ENCODE measurements at places on chromosomes 5 and 9.
A peak's percentile ranks its signal among the peaks of the same experiment; 100 is the strongest.

- no peak for DNase-seq
Observed at GRCh38 chr5:99605904-99606303, 677.1 kb upstream of the CHD1 start.

- no peak for DNase-seq
Observed at GRCh38 chr5:5436203-5436760, 13.8 kb downstream of the ICE1 start.

GRCh38 chr5:172606156-172606785, 34.8 kb upstream of the NEURL1B start:
- DNase-seq, result no peak

GRCh38 chr9:121259935-121260334, 8.0 kb upstream of the GSN start:
- DNase-seq, result no peak

DNA sequence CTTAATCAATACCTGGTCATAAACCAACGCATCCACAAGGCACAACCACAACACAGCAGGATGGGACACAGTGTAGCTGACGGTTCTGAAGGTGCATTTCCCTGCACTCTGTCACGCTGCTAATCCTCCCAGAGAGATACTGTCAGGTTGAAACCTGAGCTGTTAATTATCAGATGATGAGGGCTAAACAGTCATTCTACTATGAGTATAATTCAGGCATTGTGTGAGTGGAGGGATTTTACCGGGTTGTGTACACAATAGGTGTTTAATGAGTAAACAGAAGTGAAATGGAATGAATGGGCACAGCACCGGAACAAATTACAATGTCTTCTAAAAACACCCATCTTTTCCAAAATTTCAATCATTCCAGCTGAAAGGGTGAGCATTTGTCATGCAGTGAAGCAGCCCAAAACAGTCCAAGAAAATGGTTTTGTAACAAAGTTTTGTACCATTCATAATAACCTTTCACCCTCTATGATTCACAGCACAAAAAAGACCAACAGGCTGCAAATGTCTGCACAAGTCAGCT, 71.5 kb downstream of the ABCA1 start:
- no peak for DNase-seq

- peak; percentile 24 for DNase-seq
Observed at GRCh38 chr5:58860680-58861079, 277.8 kb downstream of the RAB3C start.

DNA sequence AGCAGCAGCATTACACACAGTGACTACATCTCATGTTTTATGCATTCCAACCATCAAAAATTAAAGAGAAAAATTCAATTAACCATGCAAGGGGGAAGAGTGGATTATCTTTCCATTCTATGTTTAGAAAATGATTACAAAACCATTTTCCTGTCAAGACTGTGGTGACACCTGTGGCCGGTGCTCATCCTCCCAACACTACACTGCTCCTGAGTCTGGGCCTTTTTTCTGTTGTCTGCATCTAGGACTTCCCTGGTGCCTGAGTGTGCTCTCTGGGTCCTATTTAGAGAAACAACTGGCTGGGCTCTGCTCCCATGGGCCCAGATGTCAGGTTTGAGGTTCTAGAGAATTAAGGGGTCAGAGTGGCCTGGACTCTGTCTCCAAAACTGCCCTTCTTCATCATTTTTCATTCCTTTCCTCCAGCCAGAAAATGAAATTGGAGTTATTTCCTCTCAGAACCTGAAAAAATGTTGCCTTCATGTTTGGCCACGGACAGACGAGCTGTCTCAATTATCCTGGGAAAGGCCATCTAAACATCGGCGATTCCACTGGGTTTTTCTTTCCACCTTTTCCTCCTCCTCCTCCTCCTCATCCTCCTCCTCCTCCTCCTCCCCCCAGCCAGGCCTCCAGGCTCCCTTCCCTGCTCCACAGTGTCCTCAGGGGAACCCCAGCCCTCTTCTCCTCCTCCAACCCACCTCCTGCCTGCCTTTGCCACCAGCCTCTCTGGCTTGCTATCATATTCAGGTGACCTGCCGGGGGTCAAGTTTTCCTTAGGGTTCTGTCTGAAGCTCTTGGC, 11.4 kb upstream of the ARSI start:
- DNase-seq, result no peak

GRCh38 chr5:53416144-53416738, 64.2 kb upstream of the FST start:
- DNase-seq, result no peak

GRCh38 chr9:6150483-6150882, 65.1 kb upstream of the IL33 start:
- no peak for DNase-seq

GRCh38 chr5:73061593-73061992, 58.8 kb upstream of the TMEM171 start:
- no peak for DNase-seq

- no peak for DNase-seq
Observed at GRCh38 chr5:61438298-61438970, 106.4 kb downstream of the ZSWIM6 start.

DNA sequence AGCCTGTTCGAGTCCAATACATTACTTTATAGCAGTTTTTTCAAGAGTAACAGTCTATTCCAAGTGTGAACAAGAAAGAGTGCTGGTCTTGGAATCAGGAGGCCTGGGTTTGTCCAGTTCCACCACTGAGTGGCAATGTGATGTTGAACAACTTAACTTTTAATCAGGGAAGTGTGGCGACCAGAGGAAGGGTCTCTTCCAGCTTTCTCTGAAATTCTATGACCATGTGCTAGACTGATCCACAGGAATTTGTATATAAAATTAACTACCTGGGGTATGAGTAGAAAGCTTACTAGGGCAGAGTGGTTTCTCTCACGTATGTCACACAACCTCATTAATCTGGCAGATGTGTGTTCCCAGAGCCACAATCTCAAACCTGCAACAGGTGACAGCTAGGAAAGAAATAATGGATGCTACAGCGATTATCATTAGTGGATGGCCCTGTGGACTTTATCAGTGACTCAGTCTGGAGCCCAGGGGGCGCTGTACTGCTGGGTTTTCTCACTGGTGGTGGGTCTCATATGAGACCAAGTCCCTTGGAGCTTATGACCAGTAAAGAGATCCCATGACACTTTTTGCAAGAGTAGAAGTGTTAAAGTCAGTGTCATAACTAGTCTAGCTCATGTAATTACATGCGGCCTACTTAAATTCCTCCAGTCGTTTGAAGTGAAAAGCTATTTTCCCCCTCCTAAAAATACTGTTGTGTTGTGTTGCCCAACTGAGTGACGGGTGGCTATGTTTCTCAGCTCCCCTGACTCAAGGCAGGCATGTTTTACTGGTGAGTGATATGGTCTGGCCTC, 116.5 kb downstream of the GDNF start:
- DNase-seq, result peak; percentile 22

GRCh38 chr5:29930316-29930715, 1263.2 kb upstream of the CDH6 start:
- DNase-seq, result peak; percentile 10

GRCh38 chr5:55306641-55307382, 682 bp downstream of the DHX29 start:
- no peak for DNase-seq

DNA sequence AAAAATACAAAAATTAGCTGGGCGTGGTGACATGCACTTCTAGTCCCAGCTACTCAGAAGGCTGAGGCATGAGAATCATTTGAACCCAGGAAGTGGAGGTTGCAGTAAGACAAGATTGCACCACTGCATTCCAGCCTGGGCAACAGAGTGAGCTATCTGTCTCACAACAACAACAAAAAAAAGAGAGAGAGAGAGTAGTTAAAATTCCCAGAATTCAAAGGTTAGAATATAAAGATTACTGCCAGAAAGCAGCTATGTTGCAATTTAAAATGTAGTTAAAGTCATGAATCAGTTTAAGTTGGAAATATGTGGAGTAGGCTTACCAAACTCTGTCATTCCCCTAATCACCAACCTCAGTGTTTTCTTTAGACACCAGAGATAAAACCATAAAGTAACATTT, 58.7 kb upstream of the SUSD1 start:
- no peak for DNase-seq

DNA sequence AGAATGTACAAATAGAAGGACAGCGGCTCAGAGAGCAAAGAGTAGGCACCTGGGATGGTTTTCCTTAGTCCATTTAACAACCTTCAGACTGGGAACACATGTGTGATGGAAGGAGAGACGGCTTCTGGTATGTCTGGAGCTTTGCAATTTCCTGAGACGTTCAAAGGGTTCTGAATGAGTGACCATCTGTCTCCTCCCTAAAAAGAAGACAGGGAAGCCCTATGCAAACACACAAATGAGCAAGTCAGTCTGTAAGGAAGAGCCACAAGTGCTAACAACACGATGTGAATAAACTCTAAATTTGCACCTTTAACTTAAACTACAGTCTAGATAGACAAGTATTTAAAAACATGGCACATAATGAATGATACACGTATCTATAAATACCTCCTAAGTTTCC, 391.0 kb downstream of the ICE1 start:
- DNase-seq, result no peak

- DNase-seq, result no peak
Observed at GRCh38 chr5:74949976-74950375, 83.8 kb upstream of the FAM169A start.

DNA sequence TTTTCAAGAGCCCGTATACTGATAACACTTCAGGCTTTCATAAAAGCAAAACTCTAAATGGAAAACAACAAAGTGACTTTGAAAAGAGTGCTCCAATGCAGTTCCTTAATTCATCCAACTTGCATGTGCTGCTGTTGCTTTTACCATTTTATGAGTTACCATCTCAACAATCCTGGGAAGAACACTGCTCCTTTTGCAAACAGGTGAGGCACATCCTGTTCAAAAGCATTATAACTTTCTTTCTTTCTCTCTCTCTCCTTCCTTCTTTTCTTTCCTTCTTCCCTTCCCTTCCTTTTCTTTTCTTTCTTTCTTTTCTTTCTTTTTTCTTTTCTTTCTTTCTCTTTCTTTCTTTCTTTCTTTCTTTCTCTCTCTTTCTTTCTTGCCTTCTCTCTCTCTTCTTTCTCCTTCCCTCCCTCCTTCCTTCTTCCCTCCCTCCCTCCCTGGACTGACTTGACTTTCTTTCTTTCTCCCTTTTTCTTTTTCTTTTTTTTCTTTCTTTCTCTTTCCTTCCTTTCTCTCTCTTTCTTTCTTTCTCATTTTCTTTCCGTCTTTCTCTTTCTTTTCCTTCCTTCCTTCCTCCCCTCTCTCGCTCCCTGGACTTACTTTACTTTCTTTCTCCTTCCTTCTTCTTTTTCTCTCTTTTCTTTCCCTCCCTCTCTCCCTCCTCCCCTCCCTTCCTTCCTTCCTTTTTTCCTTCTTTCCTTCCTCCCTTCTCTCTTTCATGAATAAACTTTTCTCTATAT, 11.2 kb upstream of the PARP8 start:
- no peak for DNase-seq

DNA sequence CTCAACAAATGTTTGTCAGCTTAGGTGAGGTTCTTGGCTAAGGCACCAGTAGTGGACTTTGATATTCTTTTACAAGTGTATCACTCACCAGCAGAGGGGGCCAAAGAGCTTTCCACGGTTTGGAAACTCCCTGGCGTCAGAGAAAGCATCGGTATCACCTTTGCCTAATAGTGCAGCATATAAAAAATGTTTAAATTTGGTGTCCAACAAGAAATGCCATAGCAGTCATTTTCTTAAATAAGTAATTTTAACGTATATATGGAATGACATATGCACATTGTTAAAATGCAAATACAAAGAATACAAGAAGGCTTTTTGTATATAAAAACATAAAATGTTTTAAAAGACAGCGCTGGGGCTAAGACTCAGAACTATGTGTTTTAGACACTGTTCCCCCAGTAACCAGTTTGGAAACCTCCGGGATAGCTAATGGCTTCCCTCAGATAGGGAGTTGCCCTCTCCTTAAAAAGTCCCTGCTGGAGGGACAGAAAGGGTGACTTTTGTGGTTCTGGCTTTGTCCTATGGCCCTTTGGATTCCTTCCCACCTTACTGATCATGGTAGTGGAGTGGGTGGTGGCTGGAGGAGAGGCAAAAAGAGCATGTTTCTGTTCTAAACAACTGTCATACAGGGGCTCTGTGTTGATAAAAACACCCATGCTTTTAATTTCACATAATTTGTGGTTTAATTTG, 124.6 kb downstream of the GPBP1 start:
- DNase-seq, result peak; percentile 85

GRCh38 chr5:176647843-176648473, 674 bp downstream of the TSPAN17 start:
- no peak for DNase-seq

GRCh38 chr5:146877178-146877681, 1.3 kb downstream of the PPP2R2B start:
- DNase-seq, result no peak

DNA sequence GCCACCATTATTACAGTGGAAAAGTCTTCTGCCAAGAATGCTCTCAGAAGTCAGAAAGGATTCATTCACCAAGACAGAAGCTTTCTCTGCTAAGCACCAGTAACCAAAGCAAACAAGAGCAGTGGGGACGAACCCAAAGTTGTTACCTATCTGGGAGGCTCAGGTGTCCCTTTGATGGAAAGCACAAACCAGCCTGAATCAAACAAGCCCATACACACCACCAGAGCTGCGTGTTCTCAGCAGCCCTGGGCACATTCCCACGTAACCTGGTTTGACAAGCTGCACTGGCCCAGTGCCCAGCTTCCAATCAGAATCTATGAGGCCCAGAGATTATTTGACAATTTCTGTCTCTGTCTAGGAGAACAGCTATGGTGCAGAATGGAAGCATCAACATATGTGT, 252.6 kb downstream of the ACTL7B start:
- DNase-seq, result no peak

DNA sequence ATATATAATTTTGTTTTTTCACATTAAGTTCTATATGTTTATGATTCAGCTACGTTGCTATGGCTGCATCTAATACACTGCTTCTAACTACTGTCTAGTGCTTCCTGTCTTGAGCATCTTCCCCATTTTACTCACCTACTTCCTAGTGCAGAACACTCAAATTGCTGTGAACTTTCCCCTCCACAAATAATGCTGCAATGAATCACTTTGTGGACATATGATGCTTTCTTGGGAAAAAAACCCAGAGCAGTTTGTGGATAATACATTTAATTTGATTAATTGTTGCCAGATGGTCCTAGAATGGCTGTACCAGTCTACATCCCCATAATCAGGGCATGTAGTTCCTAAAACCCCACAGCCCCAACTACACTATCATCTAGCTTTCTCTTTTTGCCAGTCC, 18.5 kb downstream of the CD180 start:
- DNase-seq, result no peak

DNA sequence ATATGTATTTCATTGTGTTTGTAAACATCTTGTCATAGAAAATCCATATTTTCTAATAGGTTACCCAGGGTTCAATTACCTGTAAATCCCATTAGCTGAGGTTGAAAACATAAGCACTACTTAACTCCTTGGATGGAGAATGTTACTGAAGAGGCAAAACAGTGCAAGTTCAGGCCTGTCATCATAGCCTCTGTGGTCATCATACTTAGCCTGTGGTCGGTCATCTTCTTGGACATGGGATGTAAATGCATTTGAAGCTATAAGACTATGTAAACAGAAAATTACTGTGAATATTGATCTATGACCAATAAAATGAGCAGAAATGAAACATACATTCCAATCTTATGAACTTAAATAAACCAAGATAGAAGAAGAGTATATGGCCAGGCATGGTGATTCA, 164.7 kb downstream of the CHSY3 start:
- DNase-seq, result no peak

- DNase-seq, result no peak
Observed at GRCh38 chr5:54653956-54654614, 136.5 kb downstream of the SNX18 start.

GRCh38 chr5:172173564-172174153, 14.4 kb downstream of the STK10 start:
- DNase-seq, result no peak
